Midbrain (tissue), 1 donor: ENCODE measurements at places on chromosomes 13 and 19.

- DNase-seq, result no peak
These were observed 42.6 kb downstream of the KLF2 start for GRCh38 chr19:16367261-16367683.

- no peak for DNase-seq
These were observed 398.9 kb downstream of the GPC6 start for GRCh38 chr13:93625536-93625935.

GRCh38 chr13:88000787-88001186 is 329.6 kb downstream of the SLITRK5 start:
- no peak for DNase-seq

GRCh38 chr13:46855166-46855565 is 41.7 kb downstream of the HTR2A start:
- no peak for DNase-seq

DNA sequence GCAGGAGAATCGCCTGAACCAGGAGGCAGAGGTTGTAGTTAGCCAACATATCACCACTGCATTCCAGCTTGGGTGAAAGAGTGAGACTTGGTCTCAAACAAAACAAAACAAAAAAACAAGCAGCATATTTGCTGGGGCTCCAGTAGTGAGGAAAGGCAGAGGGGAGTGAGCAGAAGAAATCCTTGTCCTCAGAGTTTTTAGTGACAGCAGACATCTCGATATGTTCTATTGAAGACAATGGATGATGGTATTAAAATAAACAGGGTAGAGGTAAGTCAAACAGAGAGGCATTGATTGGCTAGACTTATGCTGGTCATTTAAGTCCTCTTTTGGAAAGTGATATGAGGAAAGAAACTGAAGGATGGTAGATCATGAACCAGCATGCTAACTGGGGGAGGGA is 19.0 kb downstream of the NLRP7 start:
- DNase-seq, result no peak

GRCh38 chr13:93039131-93039530 is 187.5 kb upstream of the GPC6 start:
- DNase-seq, result no peak

- DNase-seq, result no peak
These were observed 10.0 kb downstream of the SLC5A5 start for GRCh38 chr19:17881701-17882100.

- DNase-seq, result no peak
These were observed 21.6 kb downstream of the SERPINE3 start for GRCh38 chr13:51361106-51361505.

- no peak for DNase-seq
These were observed 15.9 kb upstream of the IGLON5 start for GRCh38 chr19:51295382-51296126.

- DNase-seq, result no peak
These were observed 3.2 kb upstream of the MYCBP2 start for GRCh38 chr13:77329911-77330584.

DNA sequence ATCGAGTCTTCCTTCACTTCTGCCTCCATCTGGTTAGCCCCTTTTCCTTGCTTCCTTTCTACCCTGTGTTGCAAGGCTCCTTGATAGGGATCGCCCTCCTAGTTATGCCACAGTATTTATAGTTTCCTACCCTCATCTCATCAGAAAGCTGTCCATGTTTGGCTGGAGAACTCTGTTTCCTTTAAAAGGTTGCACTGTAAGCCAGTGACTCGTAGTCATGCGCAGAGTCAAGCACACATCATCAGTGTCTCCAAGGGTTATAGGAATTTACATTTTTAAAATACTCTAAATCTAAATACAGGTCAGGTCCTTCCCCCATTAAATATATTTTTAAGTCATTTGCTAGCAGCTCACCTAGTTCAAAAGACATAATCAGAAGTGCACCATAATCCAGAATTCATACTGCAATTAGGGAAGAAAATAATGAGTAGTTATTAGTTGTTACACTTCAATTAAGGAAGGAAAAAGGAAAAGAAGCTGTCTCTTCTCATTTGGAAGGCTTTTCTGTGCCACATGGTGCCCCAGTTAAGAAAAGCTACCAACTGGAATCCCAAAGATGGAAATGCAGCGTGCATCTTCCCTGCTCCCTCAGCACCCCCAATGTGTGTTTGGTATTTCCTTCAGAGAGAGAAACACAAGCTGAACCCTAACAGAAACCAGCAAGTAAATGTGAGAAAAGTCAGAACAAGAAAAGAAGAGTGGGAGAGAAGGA is 81.0 kb downstream of the GPR12 start:
- no peak for DNase-seq

GRCh38 chr13:95284436-95284835 is 16.8 kb downstream of the ABCC4 start:
- DNase-seq, result no peak

GRCh38 chr13:20442798-20443381 is 82.8 kb downstream of the CRYL1 start:
- DNase-seq, result no peak

DNA sequence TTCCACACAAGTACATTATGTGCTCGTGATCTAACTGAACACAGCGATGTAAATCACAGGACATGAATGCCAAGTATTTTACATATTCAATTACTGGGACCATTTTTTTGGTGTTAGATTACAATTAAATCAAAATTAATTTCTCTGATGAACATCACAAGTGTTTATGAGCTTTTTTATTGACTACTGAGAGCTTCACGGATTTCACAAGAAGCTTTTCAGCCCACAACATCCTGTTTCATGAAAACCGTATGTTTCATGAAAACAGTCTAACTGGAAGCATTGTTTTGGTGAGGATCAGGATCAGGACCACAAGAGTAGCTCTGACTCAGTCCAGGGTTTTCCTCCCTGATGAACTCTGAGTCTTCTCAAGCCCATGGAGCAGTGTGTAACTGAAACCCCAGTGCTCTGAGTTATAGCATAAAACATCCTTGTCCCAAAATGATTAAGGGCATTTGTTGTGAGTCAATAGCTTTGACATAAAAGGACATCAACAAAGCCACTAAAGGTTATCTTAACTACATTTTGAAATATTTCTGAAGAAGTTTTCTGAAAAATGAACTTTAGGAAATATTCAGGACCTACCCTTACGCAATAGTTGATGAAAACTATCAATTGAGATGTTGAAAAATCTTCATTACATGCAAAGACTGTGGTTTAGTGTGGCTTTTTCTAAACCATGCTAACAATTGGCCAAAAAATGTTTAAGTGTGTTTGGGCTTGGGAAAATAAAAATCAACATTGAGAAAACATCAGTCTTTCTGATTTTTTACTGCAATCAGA is 49.3 kb downstream of the UFM1 start:
- DNase-seq, result no peak
